ENCODE measurements at places on chromosomes 11 and 22. TPM values are rescaled to one million over a fixed set of nuclear protein-coding genes. Genes with fewer than 3 reads are reported as not detected.

- peak; percentile 5 for DNase-seq
These were observed 124.2 kb downstream of the APIP start for GRCh38 chr11:34791780-34792542.

- no peak for DNase-seq
These were observed 12.5 kb downstream of the PICALM start for GRCh38 chr11:86056351-86056854.

Gene MRGPRX4
- total RNA-seq, result not detected

Gene DERL3
- not detected for total RNA-seq

- no peak for DNase-seq
These were observed 879 bp upstream of the RNH1 start for GRCh38 chr11:507727-508515.

DNA sequence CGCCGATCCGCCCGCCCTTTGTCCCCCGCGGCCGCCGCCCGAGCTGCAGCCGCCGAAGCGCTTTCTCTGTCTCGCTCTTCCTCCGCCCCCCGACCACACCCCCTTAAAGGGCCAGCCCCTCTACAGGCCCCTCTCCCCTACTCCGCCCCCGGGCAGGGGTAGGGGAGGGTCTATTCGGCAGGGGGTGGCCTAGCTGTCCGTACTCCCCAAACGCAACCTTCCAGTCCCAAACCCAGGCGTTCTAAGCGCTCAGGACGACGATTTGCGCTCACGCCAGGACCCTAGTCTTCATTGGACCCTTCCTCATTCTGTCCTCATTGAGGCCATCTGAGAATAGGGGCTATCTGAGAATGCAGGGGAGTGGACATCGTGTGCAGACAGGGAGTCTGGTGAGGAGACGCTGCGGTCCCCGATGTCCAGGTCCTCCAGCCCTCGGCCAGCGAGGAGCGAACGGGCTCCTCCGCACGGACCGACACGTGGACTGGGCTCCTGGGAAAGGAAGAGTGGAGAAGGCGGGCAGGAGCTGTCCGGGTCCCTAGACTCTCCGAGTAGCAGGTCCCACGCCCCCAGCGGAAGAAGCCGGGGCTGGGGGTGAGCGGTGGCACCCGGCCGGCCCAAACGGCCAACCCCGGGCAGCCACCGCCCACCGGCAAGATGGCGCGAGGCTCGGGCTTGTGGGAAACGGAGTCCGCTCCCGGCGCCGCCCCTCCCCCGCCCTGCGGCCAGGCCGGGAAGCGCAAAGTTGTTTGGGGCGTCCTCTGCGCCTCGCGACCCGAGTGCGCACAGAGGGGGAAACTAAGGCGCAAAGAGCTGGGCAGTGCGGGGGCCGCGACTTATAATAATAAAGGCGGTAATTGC lies at the start of gene PPP1R14B:
Gene PPP1R14B (minus strand): TSS at position 73 of the 858 bp plus-strand sequence. CDS start 270 bp downstream, outside the sequence.
- DNase-seq, result peak; percentile 76

DNA sequence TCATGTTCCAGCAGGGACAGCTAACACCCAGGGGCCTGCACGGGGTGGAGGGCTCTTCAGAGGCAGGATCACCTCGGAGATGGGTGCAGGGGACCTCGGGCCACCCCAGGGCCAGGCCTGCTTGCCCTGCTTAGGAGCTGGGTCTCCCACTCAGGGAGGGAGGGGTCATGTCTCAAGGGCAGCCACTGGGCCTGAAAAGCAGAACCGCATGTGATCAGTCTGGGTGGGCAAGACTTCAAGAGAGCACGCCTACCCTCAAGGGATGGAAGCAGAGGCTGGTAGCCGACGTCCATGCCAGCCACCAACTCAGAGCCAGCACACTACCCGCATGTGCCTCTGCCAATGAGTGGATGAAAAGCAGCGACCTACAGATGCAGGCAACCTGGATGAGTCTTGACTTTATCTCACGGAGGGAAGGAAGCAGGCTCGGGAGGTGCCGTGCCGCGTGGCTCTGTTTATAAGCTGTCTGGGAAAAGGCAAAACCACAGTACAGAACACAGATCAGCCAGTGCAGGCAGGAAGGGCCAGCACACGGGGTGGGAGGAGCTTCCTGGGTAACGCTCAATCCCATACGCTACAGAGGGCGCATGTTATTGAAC lies 16.0 kb downstream of the TBX1 start:
- peak; percentile 39 for DNase-seq

Gene FDXACB1
- 0.98 TPM for total RNA-seq

Gene TMEM191B
- total RNA-seq, result 0.36 TPM

DNA sequence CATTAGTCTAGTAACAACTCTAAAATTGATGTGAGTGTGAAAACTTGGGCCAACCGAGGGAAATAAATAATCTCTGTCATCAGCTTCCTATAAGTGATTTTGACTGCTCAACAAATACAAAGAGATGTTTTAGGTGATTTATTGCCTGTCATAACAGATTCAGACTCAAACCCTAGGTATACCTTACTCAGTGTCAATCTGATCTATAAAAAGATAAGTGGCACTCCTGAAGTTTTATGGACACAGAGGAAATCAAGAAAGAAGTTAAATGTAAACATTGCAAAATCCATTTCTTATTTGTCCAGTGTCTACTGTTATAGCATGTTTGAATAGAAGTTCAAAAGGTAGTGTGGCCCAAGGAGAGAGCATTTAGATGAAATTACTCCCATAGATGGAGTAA lies 30.4 kb upstream of the TYR start:
- DNase-seq, result no peak

GRCh38 chr11:80330264-80330663 lies 889.4 kb upstream of the TENM4 start:
- DNase-seq, result no peak

DNA sequence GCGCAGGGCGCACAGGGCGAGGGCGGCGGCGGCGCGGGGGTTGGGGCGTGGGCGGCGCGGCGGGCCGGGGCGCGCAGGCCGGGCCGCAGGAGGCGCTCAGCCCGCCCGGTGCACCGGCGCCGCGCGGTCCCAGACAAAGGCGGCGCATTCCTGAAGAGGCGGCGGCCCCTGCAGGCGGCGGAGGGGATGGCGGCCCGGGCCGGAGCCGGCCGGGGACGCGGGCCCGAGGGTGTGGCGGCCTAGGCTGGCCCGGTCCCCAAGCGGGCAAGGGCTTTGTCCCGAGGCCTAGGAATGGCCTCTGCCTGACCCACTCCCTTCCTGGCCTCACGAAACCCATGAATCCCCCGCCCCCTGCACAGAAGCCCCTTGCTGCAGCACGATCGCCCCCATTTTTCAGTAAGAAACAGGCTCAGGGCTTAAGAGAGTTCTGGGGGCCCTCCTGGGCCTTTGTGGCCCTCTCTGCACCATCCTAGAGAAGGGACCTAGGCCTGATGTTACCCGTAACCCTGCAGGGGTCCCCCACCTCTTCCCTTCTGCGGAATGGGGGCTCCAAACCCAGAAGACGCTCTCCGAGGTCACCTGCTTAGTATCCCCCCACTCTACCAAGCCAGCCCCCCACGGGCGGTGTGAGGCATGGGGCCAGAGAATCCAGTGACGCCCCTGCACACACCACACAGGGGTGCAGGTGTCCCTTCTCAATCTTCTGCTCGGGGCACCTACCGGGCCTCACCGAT lies at the start of gene RTN4R:
Gene RTN4R (minus strand): TSS at position 40 of the 734 bp plus-strand sequence. CDS start 226 bp downstream, outside the sequence.
- DNase-seq, result peak; percentile 17

Gene APOL5
- not detected for total RNA-seq

Gene MYO7A
- total RNA-seq, result 0.45 TPM

Gene AIFM3
- total RNA-seq, result 0.45 TPM

Gene CUL5
- 39.1 TPM for total RNA-seq

DNA sequence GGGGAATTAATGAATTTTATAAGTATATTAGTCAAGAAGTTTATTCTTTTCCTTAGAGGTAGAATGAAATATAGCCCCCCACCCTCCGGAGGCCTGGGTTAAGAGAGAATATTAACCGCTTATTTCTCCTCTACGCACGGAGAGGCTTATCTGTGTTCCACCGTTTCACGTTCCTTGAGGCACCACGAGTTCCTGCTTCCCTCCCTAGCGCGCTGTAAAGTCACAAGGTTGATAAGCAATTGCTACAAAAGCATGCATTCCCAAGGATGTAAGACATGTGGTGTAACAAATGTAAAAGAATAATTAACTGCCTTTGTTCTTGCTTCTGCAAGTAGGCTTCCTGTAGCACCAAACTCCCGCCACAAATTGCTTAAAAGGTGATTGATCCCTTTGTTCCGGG lies 1.5 kb upstream of the ANKRD42 start:
- no peak for DNase-seq

DNA sequence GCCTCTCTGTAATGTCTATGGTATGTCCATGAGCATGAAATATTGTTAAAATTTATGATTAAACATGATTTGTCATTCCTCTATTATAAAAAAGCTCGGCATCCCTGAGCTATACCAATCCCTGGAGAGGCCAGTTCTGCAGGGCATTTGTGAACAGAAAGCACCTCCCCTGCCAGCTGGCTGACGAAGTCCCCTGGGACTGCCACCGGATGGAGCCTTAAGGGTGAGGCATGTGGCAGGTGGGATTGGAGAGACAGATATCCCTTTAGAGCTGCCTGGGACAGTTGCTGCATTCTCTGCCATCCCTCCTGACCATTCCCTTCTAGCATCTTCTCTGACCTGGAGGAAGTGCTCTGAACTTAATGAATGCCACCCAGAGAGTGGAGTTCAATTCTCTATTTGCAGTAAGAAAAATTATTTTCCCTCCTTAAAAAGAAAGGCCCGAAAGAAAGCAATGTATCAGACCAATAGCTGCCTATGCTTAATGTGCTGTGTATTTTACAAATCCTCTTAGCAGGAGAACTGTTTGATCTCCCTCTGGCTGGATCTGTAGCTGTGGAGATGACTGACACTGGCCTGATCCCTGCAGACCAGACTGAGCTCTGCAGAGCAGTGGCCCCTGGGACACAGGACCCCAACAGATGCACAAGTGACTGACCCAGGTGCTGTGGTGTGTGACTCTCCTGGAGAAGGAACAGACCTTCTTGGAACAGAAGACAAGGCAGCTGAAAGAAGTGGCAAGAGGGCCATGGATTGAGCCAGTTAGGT lies 219.0 kb upstream of the NAV2 start:
- DNase-seq, result no peak

Gene MRGPRX3
- not detected for total RNA-seq
